Hematopoietic multipotent progenitor cell (in vitro differentiated cells): ENCODE measurements at places on chromosomes 6 and 20. TPM values are rescaled to one million over a fixed set of nuclear protein-coding genes. Genes with fewer than 3 reads are reported as not detected.

The WDR46 gene
- 63.3 TPM for total RNA-seq

The GJA10 gene
- total RNA-seq: not detected

The SRMS gene
- not detected for total RNA-seq

The RWDD1 gene
- total RNA-seq: 16.2 TPM

The TP53TG5 gene
- not detected for total RNA-seq

The COX7A2 gene
- 49.3 TPM for total RNA-seq

The TSBP1 gene
- total RNA-seq: not detected

The FUT9 gene
- under 0.01 TPM for total RNA-seq

The AIF1 gene
- 66.8 TPM for total RNA-seq

The OR12D3 gene
- total RNA-seq: not detected

The SLC22A2 gene
- not detected for total RNA-seq

The PRDM13 gene
- not detected for total RNA-seq
